Activated CD8-positive, alpha-beta memory T cell treated with anti-CD3 and anti-CD28 coated beads for 48 hours (primary cell): ENCODE measurements at places on chromosomes 4 and X.

- DNase-seq, result no peak
These were observed 25.7 kb downstream of the MAPK10 start for GRCh38 chr4:86334020-86334750.

DNA sequence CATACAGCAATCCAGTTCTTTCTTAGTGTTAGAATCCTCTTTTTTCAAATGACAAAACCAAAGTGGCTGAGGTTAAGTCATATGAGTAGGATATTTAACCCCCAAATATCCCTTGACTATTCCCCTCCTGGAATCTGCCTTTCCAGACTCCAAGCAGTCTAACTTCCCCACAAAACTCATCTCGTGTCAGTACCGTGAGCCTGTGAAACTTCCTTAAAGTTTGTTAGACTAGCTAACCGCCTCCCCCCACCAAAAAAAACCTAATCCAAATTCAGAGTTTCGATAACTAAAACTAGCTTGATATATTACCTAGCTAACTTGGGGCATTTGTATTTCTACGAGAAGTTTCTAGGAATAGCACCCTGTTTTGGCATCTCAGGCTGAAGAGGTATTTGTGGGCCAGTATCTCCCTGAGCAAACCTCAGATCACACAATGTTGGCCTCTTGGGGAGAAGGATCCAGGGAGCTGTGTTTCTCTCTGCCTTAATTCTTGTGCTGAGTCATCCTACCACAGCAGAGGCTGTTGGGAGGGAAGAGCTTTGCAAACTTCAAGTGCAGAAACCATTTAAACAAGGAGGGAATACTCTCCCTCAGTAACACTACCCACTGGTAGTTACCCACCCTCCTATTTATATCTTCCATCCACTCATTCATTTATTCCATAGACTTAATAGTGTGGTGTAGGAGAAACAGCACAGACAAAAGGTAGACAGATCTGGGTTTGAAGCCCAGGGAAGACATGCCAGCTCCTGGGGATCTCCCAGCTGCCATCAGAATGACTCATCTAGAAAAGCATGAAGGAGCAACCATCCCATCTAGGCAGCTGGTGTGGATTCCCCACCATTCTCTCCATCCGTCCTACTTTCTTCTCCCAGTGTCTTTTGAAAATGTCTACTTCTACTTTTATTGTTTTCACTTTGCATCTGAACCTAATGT is 39.3 kb upstream of the TXK start:
- DNase-seq, result no peak

DNA sequence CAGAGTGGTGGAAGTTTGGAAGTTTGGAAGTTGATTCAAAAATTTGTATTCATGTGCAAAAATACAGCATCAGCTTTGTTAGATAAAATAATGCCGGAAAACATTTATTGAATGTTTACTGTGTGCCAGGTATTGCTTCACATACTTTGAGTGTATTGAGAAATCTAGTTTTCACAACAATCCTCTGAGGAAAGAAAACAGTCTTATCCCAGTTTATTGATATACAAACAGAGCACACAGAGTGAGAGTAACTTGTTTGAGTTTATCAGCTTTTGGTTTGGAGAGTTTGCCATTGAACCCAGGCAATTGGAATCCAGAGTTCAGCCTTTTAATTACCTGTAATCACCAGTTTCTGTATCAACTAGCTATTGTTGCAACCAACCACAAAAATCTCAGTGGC is 127.2 kb upstream of the RPS6KA3 start:
- DNase-seq, result no peak

DNA sequence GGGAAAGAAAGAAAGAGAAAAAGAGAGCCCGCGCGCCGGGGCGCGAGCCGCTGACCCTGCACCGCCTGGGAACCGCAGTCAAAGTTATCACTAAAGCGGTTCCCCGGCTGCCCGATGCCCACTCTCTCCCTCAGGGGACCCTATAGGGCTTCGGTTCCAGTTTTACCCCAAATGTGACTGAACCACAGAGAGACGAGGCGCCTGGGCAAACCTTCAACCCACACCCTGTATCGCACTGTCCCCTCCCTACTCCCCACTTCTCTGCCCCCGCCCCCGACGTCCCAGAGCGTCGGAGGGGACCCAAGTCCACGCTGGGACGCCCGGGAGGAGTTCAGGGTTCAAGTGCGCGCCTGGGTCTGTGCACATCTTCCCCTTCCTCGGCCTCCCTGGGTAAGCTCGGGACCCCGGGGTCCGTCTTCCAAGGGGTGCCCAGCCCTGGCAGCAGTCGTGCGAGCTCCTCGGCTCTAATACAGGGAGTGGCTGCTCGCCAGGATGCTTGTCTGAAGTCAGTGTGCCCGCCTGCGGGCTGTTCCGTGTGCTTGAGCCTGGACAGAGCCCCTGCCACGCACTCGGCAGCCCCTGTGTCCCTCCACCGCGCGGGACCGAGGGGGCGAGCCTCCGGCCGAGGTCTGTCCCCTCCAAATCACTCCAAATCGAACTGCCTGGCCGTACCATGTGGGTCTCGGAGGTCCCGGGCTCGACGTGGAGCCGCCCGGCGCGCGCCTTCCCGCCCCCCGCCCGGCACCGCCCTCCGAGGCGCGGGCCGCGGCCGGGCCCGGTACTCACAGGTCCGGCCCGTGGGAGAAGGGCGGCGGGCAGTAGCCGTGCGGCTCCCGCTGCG is 960 bp downstream of the TRPC3 start:
- DNase-seq, result peak; percentile 15

DNA sequence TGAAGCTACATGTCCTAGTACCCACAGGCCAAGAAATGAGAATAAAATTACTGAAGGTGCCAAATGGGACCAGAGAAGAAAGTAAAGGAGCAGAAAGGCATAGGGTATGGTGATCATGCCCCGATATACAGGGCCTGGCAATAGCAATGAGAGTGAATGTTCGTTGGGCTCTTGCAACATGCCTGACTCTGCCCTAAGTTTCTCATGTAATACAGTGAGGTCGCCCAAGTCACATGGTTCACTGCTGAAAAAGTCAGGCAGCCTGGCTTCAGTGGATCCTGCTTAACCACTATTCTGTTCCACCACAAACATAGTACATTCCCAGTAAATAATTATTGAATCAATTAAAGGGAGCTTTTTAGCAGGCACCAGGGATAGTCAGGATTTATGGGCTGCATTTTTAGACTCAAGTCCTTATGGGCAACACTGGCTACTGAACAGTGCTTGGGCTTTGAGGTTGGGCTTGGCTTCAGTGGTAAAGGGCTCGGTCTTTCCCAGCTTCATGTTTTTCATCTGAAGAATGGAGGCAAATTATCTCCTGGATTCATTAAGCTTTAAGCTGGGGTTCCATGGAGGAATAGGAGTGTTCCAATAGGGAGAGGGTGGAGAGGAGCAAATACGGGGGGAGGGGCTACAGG is 67.1 kb upstream of the ZNF518B start:
- no peak for DNase-seq

- DNase-seq, result no peak
These were observed 176.7 kb downstream of the LDB2 start for GRCh38 chr4:16721613-16722291.
